Left kidney (tissue), 8 donors: ENCODE measurements at places on chromosomes 1 and 21.

GRCh38 chr1:210098356-210098755 is 134.2 kb upstream of the SERTAD4 start:
- DNase-seq = no peak

DNA sequence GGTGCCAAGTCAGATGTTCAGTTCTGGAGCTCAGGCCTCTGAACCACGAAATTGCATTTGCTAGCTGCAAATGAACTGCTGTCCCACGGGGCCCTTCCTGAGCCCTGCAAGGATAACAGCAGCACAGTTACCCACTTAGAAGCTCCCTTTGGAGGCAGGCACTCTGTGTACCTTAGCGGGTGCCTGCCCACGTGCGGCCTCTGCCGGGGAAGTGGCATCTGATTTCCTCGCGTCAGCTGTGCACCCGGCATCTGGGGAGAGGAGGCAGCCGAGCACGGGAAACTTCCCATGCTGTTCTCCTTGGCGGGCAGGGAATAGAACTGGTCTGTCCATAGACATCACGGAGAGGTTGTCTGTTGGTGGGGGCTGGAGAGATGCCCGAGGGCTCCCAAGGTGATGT is 148.0 kb upstream of the C1orf174 start:
- DNase-seq = no peak

DNA sequence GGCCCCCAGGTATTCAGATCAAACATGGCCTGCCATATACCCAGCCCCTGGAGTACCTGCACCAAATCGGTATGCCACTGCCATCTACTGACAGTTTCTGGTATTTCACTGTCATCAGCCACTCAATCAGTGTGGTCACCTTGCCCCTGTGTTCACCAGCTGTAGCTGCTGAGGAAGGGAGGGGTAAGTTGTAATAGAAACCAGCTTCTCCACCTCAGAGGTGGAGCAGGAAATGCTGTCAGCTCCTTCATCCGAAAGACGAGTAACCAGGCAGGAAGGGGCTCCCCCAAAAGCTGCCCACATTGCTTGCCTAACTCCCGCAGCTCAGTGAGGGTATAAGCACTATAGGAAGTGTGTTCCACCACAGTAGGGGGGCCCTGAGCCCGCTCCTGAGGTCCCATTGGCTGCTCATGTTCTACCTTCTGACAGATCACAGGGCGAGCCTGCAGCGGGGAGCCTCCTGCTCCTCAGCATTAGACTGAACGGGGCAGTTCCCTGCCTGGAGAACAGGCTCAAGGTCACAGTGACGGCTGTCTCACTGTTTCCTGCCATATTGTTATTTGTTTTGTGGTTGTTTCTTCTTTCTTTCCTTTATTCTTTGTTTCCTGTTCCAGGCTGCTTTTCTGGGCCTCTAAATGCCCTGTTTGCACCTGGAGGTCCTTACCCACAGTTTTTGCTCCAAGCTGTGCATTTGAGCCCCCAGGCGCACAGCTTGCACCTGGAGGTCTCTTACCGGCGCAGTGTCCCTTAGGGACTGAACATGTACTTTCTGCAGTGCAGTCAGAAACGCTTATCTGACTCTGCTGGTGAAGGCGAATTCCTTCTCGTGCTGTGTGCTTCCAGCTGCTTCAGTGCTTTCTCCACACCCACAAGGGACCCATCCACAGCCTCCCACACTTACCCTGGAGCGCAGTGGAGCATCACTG is 1638.3 kb downstream of the MRPL39 start:
- DNase-seq = peak; percentile 58

- no peak for DNase-seq
Measured at GRCh38 chr1:185096531-185096930, 51.2 kb downstream of the RNF2 start.

DNA sequence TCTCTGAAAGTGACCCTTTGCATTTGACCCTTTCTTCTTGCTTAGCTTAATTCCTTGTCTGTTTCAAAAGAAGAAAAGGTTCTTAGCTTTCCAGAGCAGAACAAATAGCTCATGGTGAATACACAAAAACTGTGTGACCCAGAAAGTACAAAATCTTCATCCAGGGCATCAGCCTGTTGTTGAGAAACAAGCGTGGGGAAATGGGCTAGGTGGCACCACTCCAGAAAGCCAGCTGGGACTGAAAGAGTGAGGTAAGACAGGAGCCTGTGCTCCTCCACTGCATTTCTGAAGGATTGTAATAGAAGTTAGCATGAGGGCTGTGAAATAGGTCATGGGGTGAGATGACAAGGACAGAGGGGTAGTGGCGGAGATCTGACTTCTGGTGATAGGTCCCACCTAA is 45.8 kb downstream of the CYP2J2 start:
- DNase-seq = no peak

- DNase-seq = no peak
Measured at GRCh38 chr1:205422993-205423642, 1.3 kb upstream of the LEMD1 start.

- no peak for DNase-seq
Measured at GRCh38 chr1:19208710-19209438, 1.2 kb downstream of the UBR4 start.

DNA sequence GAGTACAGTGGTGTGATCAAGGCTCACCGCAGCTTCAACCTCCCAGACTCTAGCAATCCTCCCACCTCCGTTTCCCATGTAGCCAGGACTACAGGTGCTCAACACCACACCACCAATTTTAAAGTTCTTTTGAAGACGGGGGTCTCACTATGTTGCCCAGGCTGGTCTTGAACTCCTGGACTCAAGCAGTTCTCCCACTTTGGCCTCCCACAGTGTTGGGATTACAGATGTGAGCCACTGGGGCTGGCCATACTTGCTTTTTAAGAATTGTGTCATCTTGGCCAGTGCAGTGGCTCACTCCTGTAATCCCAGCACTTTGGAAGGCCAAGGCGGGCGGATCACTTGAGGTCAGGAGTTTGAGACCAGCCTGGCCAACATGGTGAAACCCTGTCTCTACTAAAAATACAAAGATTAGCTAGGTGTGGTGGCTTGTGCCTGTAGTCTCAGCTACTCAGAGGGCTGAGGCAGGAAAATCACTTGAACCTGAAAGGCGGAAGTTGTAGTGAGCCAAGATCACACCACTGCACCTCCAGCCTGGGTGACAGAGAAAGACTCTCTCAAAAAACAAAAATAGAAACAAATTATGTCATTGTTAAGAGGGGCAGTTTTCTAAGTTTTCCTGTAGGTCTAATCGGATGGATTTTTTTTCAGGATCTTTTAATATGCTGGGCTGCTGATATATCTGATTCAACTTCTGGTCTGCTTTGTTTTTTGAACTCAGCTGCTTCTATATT is 18.7 kb downstream of the AK4 start:
- no peak for DNase-seq

- DNase-seq = no peak
Measured at GRCh38 chr1:29487291-29487690, 251.0 kb downstream of the PTPRU start.

DNA sequence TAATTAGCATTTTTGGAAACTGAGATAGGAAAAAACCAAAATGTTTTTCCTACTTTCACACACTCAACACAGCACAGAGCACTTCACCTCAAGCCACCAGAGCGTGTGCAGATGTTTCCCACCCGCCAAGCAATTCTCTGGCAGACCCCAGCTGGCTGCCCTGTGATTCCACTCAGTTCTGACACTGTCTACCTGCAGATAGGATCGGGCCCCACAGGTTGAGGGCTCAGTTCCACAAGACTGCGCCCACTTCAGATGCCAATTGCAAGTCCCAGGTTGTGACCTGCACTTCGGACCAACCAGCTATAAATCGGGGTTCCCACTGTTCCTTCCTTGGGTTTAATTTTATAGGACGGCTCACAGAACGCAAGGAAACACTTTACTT is 9.9 kb downstream of the KIAA1614 start:
- no peak for DNase-seq

DNA sequence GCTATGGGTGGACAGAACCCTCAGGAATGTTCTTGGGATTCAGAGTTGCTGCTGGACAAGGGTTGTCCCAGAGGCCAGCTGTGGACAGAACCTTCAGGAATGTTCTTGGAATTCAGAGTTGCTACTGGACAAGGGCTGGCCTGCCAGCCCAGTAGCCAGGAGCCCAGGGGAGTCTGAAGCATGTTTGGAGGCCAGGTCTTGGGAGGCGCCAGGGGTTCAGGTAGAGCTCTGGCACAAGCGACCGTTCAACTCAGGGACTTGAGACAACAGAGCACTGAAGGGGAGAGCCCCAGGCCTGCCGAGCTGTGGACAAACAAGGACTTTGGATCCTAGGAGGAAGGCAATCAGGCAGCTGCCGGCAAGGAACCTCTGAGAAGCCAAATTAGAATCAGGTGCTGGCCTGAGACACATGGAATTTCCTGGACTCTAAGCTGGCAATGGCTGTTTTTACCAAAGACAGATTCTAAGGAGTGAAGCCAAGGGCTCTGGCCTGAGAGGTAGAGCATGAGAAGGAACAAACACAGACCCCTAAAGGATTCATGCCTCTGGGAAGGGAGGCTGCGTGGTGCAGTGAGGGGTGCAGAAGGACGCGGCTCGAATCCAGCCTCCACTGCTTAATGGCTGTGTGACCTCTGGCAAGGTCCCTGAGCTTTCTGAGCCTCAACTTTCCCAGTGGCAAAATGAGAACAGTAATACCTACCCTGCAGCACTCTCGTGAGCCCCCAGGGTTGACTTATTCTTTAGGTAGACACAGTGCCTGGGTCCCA is 13.4 kb downstream of the PLA2G5 start:
- DNase-seq = no peak

- DNase-seq = no peak
Measured at GRCh38 chr1:234936612-234937389, 191.8 kb downstream of the TOMM20 start.
